AG04449 (cell line): ENCODE measurements at places on chromosomes 11 and 22.

DNA sequence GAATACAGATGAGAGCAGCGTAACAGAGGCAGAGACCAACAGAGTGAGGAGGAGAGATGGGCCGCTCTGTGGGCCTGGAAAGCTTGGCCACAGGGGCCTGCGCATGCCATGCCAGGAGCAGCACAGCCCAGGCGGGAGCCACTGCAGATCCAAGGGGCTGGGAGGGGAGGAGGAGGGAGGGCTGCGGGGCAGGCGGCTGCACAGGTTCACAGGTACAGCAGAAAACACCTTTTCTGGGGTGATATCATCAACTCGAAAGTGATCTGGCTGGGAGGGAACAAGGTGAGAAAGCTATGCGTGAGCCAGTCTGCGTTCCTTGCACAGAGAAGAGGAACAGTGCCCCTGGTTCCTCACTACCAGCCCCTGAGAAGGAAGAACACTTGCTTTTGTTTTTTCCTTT lies 14.8 kb downstream of the VPS37C start:
- no peak for DNase-seq

DNA sequence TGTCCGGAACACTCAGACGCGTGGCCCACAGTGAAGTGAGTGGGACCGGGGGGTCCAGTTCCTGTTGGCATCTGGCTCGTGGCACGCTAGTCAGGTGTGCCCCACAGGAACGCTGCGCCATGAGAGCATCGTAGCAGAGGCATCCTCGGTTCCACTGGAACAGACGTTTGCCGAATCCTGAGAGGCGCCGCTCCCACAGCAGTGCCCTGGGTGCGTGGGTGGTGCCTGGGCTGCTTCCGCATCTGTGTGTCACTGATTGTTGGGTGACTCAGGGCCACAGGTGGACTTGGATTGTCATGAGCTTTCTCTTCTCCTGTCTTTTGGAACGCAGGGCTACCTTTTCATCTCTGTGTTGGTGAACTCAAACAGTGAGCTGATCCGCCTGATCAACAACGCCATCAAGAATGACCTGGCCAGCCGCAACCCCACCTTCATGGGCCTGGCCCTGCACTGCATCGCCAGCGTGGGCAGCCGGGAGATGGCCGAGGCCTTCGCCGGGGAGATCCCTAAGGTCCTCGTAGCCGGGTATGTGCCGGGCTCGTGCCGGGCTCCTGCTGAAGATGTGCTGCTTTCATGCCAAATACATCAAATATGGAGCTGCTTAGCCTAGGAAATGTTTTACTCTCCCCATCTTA lies 46.2 kb downstream of the AP2A2 start:
- no peak for DNase-seq

DNA sequence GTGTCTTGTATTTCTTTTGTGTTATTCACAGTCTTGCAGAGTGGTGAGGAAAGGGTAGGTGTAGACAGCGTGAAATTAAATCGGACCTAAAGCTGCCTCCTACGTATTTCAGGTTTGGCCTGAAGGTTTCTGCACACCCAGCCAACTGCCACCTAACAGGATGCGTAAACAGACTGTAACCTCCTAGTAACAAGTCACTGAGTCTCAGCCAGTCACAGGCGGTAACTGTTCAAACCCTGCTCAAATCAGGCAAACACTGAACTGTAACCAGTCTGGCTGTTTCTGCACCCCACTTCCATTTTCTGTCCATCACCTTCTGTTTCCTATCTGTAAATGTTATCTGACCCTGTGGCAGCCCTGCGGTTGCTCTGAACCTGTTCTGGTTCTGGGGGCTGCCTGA lies 87.1 kb downstream of the ADAMTS15 start:
- DNase-seq = no peak

GRCh38 chr11:57395905-57396623 lies 5.6 kb upstream of the PRG2 start:
- DNase-seq = no peak

DNA sequence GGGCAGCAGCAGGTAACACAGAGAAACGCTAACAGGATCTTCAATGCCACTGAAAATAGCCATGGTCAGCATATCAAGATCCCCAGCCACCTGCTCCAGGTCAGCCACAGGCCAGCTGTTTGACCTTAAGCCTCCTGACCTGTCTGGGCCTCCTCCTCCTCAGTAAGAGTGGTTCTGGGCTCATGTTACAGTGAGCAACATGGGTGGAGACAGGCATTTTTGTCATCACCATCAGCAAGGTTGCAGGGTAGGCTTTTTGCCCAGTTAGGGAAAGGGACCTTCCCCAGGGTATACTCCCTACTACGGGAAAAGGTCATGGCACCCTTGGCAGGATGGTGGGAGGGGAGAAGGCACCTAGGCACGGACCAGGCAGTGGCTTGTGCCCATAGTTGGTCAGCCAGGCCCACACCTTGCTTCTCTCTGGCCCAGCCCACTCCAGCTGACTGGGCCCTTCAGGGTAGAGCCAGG lies 131.8 kb upstream of the PARVA start:
- no peak for DNase-seq

DNA sequence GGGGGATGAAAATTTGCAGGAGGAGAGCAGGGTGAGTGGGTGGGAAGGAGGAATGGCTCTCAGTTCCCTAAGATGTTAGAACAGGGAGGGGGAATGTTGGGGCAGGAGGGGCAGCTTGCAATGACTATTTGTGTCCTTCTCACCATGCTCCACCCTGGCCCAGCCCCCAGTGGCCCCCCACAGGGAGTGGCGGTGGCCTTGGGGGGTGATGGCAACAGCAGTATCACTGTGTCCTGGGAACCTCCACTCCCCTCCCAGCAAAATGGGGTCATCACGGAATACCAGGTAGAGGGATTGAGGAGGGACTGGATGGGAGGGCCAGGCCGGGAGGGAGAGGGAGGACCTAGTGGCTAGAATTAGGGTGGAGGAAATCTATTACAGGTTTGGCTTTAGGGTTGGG lies 10.2 kb downstream of the ROBO3 start:
- DNase-seq = no peak

GRCh38 chr11:72652873-72653630 lies 21.2 kb downstream of the PDE2A start:
- DNase-seq = no peak

DNA sequence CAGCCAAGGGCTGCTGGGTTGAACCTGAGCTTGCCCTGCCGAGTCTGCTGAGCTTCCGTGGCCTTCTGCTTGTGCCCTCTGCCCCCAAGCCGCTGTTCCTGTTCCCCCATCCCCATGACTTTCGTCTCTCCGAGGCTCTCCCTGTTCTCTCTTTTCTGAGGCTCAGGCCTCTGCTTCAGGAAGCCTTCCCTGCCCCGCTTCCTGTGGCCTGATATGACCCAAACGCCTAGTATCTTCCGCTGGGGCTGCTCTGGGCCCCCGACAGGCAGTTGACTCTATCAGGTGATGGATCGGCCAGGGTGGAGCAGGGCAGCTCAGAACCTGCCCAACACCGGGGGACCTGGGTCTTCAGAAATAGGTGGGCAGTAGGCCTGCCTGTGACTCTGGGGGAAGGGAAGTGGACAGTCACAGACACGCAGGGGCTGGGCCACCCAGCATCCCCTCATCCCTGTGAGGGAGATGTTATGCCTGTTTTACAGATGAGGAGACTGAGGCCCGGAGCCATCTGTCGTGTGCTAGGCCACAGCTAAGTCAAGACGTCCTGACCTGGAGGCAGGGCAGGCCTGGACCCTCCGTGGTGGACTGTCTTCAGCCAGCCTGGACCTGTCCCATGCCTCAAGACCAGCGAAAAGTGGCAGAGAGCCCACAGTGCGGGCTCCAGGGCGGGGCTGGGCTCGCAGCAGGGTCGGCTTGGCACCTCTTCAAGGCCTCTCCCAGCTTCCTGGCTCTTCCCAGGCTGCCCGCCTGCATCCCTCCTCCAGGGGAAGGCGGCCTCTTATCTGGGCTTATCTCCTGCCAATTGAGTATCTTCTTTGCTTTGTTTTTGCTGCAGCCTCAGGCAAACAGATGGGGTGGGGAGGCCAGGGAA lies 16.2 kb downstream of the BAD start:
- no peak for DNase-seq

DNA sequence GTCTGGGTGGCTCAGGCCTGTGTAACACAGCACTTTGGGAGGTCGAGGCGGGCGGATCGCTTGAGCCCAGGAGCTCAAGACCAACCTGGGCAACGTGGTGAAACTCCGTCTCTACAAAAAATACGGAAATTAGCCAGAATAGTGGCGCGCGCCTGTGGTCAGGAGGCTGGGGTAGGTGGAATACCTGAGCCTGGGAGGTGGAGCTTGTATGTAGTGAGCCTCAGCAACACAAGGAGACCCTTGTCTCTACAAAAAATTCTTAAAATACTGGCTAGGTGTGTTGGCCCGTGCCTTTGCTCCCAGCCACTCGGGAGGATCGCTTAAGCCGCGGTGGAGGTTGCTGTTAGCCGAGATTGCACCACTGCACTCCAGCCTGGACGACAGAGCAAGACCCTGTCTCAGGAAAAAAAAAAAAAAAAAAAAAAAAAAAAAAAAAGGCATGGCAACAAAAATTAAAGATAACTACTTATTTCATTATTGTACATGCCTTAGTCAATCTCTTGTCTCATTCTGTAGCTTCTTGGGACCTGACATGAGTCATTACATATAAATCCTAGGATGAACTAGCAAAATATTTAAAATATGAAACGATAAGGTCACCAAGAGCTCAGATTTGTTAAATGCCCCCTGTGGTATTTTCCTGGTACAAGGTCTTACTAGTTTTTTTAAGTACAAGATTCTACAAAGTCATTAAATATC lies 1.1 kb downstream of the TAF1D start:
- no peak for DNase-seq

- DNase-seq = no peak
These were observed 57.4 kb downstream of the NECTIN1 start for GRCh38 chr11:119671561-119672015.

- DNase-seq = peak; percentile 92
These were observed 98.8 kb downstream of the PKNOX2 start for GRCh38 chr11:125263268-125263790.

GRCh38 chr11:119680541-119681360 lies 48.2 kb downstream of the NECTIN1 start:
- DNase-seq = no peak

- no peak for DNase-seq
These were observed 33.6 kb upstream of the PARVG start for GRCh38 chr22:44147008-44147645.

DNA sequence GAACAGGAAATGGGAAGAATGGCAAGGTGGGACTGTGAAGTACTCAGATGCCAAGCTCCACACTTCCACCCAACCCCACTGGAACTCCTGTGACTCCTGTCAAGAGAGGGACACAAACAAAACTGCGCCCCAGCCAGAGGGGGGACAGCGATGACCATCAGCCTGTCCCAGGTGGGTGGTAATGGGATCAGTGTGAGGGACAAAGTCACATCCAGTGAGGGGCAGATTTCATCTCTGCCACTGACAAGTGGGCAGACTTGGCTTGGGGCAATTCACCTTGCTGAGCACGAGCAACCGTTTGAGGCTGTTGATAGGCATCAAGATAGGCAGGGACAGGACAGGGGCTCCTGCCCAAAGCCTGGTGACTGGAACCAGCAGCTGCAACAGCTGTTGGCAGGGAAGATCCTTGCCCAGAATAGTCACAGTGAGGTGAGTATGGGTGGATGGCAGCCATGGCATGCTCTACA lies 105.4 kb upstream of the PITPNB start:
- no peak for DNase-seq

DNA sequence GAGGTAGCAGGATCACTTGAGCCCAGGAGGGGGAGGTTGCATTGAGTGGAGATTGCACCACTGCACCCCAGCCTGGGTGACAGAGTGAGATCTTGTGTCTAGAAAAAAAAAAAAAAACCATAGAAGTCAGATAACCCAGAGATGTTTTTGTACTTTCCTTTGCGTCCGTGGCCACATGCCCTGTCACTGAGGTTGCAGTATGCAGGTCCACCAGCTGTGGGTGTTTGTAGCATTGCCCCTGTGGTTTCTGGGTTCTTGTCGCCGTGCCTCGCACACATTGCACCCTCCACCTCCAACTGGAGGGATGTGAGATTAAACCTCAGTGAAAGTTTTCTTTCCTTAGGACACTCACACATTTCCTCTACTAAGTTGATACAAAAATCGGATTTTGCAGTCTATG lies 70.3 kb downstream of the TNRC6B start:
- DNase-seq = no peak

DNA sequence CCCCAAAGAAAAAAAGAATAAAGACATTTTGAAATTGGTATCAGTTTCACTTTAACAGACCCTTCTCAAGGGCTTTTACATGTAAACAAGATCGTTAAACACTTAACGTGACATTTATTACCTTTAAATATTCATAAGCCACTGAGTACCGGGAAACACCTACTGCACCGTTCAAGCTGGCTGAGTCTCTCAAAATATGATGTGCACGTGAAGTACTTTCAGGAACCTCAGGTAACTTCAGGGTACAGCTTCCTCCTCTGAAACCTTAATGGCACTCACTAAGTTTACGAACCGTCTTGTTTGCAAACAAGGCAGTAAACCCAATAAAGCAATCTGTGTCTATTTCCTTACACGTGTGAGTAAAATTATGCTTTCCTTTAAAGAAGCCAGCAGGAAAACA lies 105.5 kb upstream of the TENM4 start:
- DNase-seq = no peak
